ENCODE measurements at places on chromosomes 7 and 10.

DNA sequence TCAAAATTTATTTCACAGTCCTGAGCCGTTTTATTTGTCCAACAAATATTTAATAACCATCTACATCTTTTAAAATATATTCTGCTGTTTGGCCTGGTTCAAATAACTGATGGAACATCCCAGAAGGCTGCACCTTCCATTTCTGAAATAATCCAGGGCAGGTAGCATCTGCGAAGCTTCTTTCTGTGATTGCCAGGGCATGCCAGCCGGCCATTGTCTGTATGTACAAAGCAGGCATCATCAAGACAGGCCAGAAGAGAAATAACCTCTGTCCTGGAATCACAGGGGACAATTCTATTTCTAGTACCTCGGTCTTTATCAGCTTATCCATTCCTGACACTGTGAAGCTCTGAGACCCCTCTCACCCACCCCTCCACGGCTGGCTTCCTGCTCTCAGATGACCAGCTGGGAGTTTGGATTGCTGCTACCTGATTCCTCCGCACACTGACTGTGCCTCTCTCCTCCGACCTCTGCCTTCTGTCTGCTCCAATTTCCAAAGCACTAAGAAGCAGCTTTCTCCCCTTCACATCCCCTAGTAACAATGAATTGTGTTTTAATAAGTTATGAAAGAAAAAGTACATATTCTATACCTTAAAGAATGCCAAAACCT lies 8.0 kb downstream of the DGKI start:
- DNase-seq: no peak

GRCh38 chr10:49083261-49083660 lies 32.1 kb downstream of the VSTM4 start:
- DNase-seq: no peak

DNA sequence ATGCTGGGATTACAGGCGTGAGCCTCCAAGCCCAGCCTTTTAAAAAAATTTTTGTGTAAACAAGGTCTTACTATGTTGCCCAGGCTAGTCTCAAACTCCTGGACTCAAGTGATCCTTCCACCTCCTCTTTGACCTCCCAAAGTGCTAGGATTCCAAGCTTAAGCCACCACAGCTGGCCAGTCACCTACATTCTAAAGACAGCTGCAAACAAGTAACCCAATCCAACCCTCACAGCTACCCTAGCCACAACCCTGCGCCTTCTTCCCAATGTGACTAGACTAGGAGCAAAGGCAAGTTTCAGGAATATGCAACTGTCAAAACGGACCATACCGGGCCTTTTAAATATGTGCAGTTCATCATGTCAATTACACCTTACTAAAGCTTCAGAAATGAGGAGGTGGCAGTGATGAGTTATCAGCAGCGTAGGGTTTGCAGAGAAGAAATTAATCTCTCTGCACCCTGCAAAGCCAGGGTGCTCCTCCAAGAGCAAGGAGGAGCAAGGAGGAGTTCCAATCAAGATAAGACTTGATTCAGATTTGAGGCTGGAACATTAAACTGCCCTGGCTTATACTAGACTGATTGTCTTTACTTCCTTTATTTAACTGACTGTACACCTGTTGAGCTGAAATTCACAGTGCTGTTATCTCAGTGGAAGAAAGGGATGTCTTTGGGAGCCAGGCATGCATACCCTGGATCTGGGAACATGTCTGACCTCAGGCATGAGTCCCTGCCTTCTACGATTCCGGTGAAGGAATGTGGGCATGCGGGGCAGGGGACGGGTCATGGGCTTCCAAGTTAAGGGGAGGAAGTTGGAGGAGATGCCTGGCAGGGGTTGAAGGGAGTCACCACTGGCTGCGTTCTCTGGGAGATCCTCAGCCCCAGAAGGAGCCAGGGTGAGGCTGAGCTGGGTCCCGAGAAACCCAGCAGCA lies 15.5 kb upstream of the TMEM120A start:
- DNase-seq: no peak

- no peak for DNase-seq
These were observed 186.8 kb downstream of the CUX1 start for GRCh38 chr7:102004229-102004628.

- peak; percentile 14 for DNase-seq
These were observed 28.2 kb upstream of the BMS1 start for GRCh38 chr10:42754155-42755027.

GRCh38 chr10:85105614-85106255 lies 777.3 kb downstream of the CCSER2 start:
- no peak for DNase-seq

- no peak for DNase-seq
These were observed 275.3 kb downstream of the NRG3 start for GRCh38 chr10:82150123-82150900.

GRCh38 chr10:115417585-115418265 lies 324.6 kb downstream of the ATRNL1 start:
- no peak for DNase-seq

DNA sequence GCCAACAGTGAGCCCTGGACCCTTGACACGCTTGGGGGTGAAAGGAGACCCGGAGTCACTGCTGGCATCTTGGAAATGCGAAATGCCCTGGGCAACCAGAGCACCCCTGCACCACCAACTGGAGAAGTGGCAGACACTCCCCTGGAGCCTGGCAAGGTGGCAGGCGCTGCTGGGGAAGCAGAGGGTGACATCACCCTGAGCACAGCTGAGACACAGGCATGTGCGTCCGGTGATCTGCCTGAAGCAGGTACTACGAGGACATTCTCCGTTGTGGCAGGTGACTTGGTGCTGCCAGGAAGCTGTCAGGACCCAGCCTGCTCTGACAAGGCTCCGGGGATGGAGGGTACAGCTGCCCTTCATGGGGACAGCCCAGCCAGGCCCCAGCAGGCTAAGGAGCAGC lies 98.5 kb downstream of the TACC2 start:
- no peak for DNase-seq

- DNase-seq: no peak
These were observed 43.3 kb downstream of the HSPA12A start for GRCh38 chr10:116699049-116699448.

DNA sequence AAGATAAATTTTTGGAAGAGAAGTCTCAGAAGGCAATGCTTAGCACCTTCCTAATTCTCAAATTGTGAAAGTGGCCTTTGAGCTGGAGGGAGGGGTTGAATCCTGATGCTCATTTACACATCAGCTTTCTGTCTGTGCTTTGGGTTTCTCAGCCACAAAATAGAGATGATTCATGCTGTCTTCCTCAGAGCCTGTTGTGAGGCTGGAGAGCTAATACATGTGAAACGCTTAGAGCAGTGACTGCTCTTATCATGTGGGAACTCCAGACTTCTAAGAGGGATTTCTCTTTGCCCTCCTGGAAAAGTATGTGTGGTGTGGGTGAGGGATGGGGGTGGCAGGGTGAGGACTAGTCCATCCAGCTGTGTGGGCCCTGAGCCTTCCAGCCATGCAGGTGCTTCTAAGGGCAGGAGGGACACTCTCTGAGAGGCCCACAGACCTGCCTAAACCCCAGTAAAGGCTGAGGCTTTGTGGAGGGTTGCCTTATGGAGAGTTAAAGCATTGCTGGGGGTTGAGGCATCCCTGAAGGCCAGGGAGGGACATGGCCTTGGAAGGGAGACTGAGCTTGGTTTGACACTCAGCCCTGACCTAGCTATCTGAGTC lies 4.8 kb upstream of the EVX1 start:
- DNase-seq: no peak

GRCh38 chr7:46626691-46627310 lies 705.7 kb upstream of the IGFBP3 start:
- no peak for DNase-seq

GRCh38 chr10:84626397-84627087 lies 298.2 kb downstream of the CCSER2 start:
- no peak for DNase-seq

- DNase-seq: no peak
These were observed 493.4 kb upstream of the ZMIZ1 start for GRCh38 chr10:78575400-78575799.

- DNase-seq: no peak
These were observed 4.0 kb downstream of the NUDT5 start for GRCh38 chr10:12191715-12192114.

DNA sequence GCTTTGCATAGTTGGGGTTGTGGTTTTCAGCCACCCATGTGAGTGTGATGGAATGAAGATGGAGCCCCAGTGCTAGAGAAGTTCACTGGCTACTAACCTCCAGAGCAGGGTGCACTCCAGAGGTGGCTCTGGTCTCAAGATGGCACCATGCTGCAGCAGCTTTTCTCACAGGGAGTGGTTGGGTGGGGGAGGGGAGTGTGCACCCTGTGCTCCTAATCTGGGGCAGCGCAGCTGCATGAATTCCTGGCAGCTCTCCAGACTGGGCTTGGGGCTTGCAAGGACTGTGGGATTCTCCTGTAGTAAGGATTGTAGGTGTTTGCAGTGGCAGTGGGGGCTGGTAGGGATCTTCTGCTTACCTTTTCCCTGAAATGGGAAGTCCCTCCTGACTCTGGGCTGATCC lies 23.7 kb downstream of the PHTF2 start:
- no peak for DNase-seq
